Neuronal stem cell (in vitro differentiated cells): ENCODE measurements at places on chromosomes 13 and 19.

GRCh38 chr13:65882810-65883209 lies 1347.3 kb downstream of the PCDH9 start:
- no peak for DNase-seq

GRCh38 chr19:31448221-31448657 lies 99.0 kb upstream of the TSHZ3 start:
- no peak for DNase-seq

DNA sequence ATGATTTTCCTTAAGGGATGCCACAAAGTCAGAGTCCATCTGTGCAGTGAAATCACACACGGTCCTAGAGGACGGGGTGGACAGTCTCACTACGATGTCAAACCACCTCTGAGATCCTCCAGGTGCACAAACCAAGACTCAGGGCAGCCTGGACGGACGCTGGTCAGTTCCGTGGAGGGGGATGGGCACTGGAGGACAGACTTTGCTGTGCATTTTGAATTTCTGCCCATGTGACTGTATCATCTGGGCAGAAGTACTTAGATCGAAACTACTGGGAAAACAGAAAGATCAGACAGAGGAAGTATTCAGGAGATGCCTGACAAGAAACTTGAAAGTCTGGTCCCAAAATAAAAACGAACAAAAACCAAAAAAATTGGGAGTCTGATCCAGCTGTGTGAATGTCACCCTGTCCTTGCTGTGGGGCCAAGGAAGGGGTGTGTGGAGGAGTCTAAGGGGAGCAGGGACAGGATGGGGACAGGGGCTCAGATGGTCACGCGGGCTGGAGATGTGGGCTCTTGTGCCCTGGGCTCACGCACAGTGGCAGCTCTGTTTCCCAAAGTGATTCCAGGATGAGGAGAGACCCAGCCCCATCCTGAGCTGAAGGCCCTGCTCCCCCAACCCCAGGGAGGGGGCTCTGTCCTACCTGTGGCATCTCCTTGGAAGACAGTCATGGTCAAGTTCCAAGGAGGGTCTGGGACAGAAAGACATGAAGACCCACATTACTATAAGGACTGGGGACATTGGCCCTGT lies 1.5 kb downstream of the SIGLEC8 start:
- no peak for DNase-seq

DNA sequence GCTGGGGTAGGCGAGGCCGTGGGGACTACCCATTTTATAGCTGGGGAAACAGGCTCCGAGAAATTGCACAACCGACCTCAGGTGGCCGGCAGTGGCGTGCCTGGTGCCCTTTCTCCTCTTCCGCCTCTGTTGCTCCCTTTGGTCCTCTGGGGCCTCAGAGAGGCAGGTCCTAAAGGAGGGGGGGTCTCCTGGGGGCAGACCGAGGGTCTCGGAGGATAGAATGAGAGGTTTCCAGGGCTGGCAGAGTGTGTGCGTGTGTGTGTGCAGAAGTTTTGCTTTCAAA lies 11.3 kb downstream of the STX10 start:
- DNase-seq, result no peak

- no peak for DNase-seq
These were observed 303.9 kb downstream of the SLITRK5 start for GRCh38 chr13:87975035-87975434.

GRCh38 chr13:73036566-73036965 lies 22.2 kb upstream of the KLF5 start:
- DNase-seq, result no peak

- DNase-seq, result no peak
These were observed 1014.9 kb upstream of the ATXN8OS start for GRCh38 chr13:69092615-69093322.

GRCh38 chr19:12828494-12828893 lies 5.9 kb downstream of the RTBDN start:
- no peak for DNase-seq

GRCh38 chr19:7678971-7679751 lies 1.5 kb upstream of the TRAPPC5 start:
- DNase-seq, result no peak

DNA sequence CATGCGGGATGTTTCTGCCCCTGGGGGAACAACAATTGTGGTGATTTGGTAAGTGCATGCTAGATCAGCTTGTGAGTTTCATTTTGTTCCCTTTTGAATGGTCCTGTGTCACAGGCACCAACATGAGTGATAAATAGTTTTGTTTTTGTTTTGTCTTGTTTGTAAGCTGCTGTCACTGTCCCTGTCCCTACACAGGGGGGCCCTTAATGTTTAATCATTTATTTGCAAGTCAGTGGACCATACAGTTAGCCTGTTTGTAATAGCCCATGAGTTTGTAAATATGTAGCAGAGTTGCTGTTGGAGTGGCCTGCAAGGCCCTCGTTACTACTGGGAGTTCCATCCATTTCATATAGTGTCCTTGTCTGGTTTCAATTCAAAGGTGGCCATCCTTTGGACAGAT lies 979.6 kb upstream of the SPRY2 start:
- no peak for DNase-seq

- DNase-seq, result no peak
These were observed 44.8 kb upstream of the UBAC2 start for GRCh38 chr13:99155821-99156220.

DNA sequence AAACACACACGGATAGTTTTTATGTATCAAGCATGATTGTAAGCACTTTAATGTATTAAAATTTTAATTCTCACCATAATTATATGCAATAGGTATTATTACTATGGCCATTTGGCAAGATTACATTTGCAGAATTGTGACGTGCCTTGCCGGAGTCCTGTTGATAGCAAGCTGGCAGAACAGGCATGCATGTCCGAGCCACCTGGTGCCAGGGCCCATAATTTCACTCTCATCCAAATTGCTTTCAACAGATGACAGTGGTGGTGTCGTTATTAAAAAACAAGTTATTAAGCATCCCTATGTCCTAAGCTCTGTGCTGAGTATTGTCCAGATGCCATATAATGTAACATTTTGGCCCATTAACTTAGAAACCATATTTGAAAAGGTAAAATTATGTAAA lies 374.3 kb downstream of the FOXO1 start:
- no peak for DNase-seq

DNA sequence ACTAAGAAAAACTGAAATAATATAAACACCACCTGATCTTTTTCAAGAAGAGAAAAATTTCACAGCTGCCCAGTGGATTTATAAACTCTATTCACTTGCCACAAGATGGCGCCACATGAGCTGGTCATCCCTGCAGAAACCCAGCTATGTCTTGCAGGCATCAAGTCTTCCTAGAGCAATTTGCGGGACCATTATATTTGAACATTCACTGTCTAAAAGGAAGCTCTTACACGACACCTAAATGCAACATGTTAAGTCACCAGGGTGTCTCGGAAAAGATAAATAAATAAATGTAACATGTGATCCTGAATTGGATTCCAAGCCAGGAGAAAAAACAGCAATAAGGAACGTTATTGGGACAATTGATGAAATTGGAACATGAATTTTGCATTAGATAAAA lies 20.3 kb upstream of the AKT2 start:
- peak; percentile 74 for DNase-seq

DNA sequence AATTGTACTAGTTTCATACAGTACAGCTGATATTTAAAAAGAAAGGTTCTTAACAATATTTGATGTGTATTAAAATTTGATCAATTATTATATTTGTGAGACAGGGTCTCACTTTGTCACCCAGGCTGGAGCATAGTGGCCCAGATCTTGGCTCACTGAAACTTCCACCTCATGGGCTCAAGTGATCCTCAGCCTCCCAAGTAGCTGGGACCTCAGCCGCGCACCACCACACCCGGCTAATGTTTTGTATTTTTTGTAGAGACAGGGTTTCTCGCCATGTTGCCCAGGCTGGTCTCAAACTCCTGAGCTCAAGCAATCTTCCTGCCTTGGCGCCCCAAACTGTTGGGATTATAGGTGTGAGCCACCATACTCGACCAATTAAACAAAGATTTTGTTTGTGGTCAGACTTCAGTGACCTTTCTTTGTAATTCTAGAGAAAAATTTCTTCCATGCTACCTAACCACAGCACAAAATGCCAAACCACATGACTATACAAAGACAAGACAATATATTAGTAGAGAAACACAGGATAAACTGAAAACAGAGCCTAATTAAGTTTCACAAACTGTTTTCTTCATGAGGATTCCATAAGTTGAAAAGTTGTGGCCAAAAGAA lies 59.6 kb downstream of the RBM26 start:
- DNase-seq, result no peak

- DNase-seq, result no peak
These were observed 10.1 kb downstream of the KASH5 start for GRCh38 chr19:49398001-49398615.

DNA sequence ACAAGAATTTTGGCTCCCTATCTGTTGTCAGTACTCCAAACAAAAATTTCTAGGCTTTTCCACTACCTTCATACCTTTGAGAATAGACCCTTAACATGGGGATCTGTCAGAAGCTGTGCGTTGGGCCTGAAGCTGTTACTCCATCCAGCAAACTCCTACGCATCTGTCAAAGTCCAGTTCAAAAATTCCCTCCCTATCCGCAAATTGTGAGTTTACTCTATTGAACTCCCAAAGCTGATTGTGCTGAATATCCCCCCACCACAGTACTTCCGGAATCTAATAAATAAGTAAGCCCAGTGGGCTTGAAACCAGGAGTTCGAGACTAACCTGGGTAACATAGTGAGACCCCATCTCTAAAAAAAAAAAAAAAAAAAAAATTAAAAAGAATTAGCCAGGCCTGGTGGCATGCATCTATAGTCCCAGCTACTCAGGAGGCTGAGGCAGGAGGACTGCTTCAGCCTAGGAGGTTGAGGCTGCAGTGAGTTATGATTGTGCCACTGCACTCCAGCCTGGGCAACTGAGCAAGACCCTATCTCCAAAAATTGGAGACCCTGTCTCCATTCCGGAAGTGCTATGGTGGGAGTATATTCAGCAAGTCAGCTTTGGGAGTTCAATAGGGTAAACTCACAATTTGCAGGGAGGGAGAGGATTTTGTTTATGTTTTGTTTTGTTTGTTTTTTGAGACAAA lies 930 bp upstream of the FBN3 start:
- no peak for DNase-seq

DNA sequence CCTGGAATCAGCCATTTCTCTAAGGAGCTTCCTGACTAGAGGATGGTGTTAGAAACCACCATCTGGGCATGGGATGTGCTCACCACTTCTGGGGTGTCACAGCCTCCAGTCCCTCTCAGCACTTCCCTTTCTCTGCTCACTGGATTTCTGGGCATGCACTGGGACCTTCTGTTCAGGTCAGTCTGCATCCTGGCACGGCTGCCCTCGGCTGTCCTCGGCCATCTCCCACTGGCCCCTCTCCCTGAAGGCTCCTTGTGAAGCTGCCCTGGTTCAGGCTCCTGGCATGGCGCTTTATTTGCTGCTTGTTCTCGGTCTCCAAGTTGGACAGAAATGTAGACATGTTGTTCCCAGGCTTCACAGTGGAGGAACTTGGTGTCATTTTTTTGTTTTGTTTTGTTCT lies 60.0 kb downstream of the TEX29 start:
- DNase-seq, result no peak

GRCh38 chr19:13840305-13841085 lies 36.4 kb upstream of the NANOS3 start:
- no peak for DNase-seq

DNA sequence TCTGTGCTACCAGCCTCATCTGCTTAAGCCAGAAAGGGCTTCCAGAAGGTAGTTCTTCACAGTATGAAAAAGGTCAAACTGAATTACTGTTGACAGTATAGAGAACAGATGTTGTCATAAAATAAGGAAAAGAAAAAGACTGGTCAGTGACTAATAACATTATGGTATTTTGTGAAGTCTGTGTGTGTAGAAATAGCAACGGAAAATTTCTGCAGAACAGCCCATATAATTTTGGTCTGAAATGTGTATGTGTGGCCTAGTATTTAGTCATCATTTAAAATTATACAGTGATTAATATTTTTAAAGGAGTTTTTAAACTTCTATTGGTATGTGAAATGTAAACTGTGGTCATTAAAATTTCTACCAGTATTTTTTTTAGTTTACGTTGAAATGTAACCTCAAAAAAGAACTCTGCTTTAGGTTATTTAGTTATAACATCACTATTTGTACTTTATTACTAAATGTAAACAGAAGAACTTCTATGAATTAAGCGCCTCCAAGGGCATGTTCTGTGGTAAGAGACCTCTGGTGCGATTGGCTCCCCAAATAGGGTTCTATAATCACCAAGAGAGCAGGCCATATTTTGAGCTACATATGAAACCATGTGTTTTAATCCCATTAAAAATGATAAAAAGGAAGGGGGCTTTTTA lies 3.3 kb upstream of the GPR183 start:
- DNase-seq, result no peak
